ENCODE measurements at places on chromosomes 1 and 21.

- DNase-seq = no peak
Observed at GRCh38 chr1:221515496-221515895, 226.4 kb downstream of the DUSP10 start.

- no peak for DNase-seq
Observed at GRCh38 chr21:44295163-44295573, 4.7 kb upstream of the PFKL start.

- no peak for DNase-seq
Observed at GRCh38 chr1:171550050-171550449, 64.7 kb downstream of the PRRC2C start.

DNA sequence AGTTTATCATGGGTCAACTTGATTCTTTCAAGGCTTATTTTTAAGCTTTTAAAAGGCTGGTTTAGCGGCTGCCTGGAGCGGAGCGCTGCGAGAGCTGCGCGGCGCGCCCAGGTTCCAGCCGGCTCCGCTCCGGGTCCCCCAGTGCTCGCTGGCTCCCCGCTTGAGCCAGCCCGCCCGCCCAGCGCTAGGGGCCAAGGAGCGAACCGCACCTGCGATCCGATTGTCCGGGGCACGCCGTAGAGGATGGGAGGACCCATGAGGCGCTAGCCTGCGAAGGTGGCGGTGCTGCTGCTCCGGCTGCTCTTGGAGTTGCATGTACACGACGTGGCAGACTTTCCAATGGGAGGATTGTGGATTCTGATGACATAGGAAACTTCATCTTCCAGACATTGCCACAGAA is 9.9 kb upstream of the CFHR4 start:
- DNase-seq = no peak

DNA sequence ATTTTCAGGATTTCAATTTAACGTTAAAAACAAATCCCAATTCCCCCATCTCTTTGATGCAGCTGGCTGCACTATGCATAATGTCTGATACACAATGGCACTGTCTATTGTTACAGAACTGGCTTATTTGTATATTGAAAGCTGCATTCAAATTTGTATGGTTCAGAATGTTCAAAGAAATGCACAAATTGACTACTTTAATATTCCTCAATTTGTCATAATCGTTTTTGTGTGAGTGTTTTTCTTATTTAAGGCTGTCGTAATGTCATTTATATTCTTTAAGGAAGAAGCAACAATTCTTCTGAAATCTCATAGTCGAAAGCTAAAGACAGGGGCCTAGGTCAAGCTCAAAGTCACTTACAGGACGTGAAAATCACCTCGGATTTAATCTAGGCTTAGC is 341.4 kb upstream of the ZRANB2 start:
- DNase-seq = no peak

DNA sequence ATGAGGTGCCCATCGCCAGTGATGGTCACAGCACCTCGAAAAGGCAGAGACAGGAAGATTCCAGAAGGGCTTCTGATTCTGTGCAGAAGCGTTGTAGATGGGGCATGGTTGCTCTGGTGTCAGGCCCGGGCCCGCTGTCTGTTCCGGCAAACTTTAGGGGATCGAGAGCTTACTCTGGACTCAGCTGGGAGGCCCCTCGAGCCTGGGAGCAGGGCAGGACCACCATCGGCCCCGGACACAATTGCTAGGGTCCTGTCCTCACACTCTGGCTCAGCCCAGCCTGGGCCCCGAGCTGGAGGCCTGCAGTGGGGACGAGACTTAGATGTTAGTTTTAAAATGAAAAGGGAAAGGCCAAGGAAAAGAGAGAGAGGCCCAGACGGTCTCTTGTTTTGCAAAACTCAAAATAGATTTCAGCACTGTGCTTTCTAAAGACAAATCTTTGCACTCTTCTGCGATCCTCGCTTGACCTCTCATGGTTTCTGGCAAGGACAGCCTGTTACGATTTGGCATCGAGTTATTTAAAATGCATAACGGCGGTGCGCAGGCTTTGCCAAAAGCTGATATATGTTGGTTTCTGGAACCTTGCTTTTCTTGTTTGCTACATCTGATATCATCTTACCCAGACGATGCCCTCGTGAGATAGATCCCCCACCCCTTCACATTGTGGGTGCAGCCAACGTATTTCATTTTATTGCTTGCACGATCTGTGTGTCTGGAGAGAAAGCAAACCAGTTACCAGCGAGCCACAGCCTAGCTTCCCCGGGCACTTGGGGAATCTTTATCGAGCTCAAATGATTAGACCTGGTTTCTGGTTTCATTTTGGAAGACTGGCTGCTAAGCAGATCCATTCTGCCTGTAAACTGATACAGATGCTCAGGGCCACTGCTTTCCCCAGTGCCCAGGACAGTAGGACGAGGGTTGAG is 58.0 kb downstream of the PRDM16 start:
- DNase-seq = no peak

- no peak for DNase-seq
Observed at GRCh38 chr1:233461847-233462246, 134.3 kb downstream of the MAP3K21 start.

- no peak for DNase-seq
Observed at GRCh38 chr1:19311503-19311930, 427 bp downstream of the AKR7A2 start.

GRCh38 chr1:147080671-147081394 is 91.4 kb downstream of the PRKAB2 start:
- DNase-seq = no peak

DNA sequence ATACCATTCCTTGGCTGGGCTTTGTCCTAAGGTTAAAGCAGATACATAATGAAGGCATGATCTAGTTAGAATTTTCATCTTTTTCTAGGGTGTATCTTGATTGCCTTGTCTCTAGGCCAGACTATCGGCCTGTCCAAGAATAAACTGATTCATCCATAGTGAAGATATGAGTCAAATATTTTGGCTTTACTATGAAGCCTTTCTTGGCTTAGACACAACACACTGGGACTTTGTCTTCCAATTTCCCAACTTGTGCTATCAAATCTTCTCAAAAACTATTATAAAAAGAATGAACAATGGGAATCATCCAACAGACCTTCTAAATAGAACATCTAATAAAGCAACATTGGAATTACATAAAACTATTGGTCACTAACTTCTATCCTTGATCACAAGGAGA is 64.8 kb downstream of the WARS2 start:
- DNase-seq = no peak

- DNase-seq = no peak
Observed at GRCh38 chr21:26751305-26751704, 93.9 kb downstream of the ADAMTS1 start.

DNA sequence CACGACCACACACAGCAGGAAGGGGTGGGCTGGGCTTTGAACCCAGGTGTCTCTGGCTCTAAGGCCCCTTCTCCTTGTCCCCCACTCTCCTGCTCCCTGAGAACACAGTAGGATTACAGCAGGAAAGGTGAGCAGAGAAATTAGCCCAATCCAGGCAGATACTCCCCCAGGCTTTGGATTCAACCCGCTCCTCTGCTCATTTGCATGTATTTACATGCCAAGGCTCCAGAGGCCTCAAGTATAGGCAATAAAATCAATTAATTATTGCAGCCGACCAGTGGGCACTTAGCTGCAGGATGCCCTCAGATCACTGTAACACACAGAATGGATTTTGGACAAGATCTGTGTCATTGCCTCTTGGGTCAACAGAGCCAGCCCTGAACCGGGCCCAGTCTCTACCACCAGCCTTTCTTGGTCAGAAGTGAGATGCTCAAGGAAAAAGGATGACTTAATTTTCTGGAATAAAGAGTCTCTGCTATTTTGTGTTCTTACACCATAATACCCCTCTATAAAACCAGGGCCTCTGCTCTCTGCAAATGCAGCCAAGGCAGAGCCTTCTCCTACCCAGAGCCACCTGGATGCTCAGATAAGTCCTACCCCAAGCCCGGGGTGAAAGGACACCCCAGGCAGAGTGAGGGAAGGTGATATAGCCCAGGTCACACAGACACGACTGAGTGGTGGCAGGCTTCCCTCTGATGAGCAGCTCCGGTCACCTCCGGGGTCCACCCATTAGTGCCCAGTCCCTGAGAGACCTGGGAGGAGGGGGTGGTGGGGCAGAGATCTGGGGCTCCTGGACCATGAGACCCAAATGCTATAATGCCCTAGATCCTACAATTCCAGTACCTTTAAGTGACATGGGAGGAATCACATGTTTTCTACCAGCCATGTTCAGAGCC is 28.9 kb downstream of the MATN1 start:
- no peak for DNase-seq

GRCh38 chr1:17507915-17508314 is 31.6 kb upstream of the ARHGEF10L start:
- DNase-seq = no peak

Data from stimulated activated CD4-positive, alpha-beta T cell treated with anti-CD3 and anti-CD28 coated beads, Interleukin-1b, Interleukin-23, amount 100 ng/mL, for 1 hour (primary cell).